Gastroesophageal sphincter (tissue), 4 donors: ENCODE measurements at places on chromosomes 11 and 22. TPM values are rescaled to one million over a fixed set of nuclear protein-coding genes. Genes with fewer than 3 reads are reported as not detected.

The LRP5 gene
- total RNA-seq, result 43.4 TPM

The KRTAP5-9 gene
- total RNA-seq, result not detected

The RGL4 gene
- not detected for total RNA-seq

The OR8D1 gene
- not detected for total RNA-seq

The MAPK8IP1 gene
- 14.1 TPM for total RNA-seq

The PHLDA2 gene
- total RNA-seq, result 1.9 TPM

The ACTN3 gene
- not detected for total RNA-seq

The OR6A2 gene
- 0.08 TPM for total RNA-seq

The NCR3LG1 gene
- total RNA-seq, result 4.7 TPM

The SPCS2 gene
- 27.2 TPM for total RNA-seq

The MS4A6E gene
- not detected for total RNA-seq

The ARVCF gene
- total RNA-seq, result 32.5 TPM

The OR2AG1 gene
- not detected for total RNA-seq

The MMP27 gene
- not detected for total RNA-seq

The OR5B21 gene
- not detected for total RNA-seq

The JAML gene
- 2.3 TPM for total RNA-seq

The TUB gene
- total RNA-seq, result 11.2 TPM

The SCUBE2 gene
- total RNA-seq, result 0.78 TPM

The TBX1 gene
- 0.31 TPM for total RNA-seq

The MEI1 gene
- total RNA-seq, result 0.50 TPM

The TNNI2 gene
- total RNA-seq, result 1.0 TPM

The NUP98 gene
- total RNA-seq, result 82.9 TPM

The MYO18B gene
- total RNA-seq, result 6.9 TPM

The ARHGAP32 gene
- total RNA-seq, result 9.8 TPM

The CECR2 gene
- total RNA-seq, result 0.72 TPM

The BTBD10 gene
- total RNA-seq, result 48.1 TPM

The APOBEC3A gene
- total RNA-seq, result not detected

The CEND1 gene
- 2.9 TPM for total RNA-seq

The DRAP1 gene
- total RNA-seq, result 92.8 TPM

The OR51E1 gene
- total RNA-seq, result 0.69 TPM

The RIC8A gene
- total RNA-seq, result 169 TPM

The RAB38 gene
- total RNA-seq, result 4.6 TPM

The GVQW3 gene
- total RNA-seq, result 0.81 TPM
